ENCODE measurements at places on chromosomes 12 and 14. TPM values are rescaled to one million over a fixed set of nuclear protein-coding genes. Genes with fewer than 3 reads are reported as not detected.

Gene GLI1
- 0.79 TPM for total RNA-seq

Gene AGAP2
- 9.0 TPM for total RNA-seq

Gene PRKD1
- total RNA-seq: 6.4 TPM

Gene SMCO2
- not detected for total RNA-seq

Gene PTMS
- total RNA-seq: 124 TPM

Gene KCNA5
- total RNA-seq: 0.60 TPM

Gene PMCH
- total RNA-seq: not detected

Gene CIROP
- total RNA-seq: not detected

Gene KRT82
- not detected for total RNA-seq

DNA sequence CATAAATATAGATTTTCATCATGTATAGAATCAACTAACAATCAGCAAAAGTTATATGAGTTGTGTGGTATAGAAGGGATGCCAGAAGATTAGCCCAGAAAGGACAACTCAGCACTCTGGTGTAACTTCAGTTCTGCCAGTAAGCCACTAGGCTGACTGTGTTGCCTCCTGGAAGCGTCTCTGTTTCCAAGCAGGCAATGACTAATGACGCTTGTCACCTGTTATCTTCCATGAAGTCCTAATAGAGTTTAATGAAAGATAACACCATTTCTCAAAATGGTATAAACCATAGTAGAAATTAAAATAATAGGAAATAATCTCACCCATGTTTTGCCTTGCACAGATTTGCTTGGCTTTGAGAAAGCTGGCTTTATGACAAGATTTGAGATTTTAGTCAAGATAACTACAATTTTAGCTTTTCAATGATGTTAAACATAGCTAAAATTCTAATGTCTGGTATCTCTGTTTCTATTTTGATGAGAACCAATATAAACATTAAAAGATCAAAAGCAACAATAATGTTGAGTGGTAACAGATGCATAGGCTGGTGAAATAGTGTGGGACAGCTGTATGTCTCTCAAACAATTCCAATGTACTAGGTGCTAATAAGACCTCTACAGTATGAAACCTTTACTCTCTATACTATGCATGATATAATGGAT, 9.0 kb upstream of the RNU6-7 start:
- DNase-seq: no peak

GRCh38 chr12:49975318-49975761, 2.6 kb downstream of the AQP6 start:
- DNase-seq: no peak

DNA sequence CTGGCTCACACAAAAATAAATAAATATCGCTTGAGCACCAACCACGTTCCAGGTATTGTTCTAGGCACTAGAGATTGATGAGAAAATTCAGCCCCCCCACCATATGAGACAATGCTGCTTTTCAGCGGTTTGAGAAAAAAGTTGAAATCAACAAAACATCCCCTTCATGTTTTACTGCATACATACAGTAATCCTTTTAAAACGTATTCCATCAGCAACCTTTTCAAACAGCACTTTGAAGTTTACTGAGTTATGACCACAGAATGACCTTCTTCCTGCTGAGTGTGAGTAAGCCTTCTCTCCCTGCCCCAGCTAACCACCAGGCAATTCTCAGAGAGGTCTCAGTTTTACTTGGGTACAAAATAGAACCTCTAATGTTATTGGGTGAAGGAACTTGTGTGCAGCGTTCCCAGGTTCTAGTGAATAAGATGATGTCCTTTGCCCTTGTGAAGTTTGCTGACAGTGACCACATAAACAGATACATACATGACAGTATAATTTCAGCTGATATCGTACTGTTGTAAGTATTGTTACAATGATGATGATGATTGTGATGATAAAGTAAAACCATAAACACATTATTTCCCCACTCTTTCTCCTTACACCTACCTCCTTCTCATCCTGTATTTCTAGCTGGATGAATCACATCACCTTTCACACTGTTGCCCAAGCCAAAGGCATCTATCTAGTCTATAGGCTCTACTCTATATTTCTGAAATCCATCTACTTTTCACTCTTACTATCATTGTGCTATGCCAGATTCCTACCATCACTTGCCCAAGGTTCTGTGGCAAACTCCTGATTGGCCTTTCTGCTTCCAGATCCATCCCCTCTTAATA, 124.4 kb upstream of the KRR1 start:
- DNase-seq: no peak

GRCh38 chr14:103724116-103724515, 8.5 kb downstream of the ZFYVE21 start:
- peak; percentile 35 for DNase-seq

DNA sequence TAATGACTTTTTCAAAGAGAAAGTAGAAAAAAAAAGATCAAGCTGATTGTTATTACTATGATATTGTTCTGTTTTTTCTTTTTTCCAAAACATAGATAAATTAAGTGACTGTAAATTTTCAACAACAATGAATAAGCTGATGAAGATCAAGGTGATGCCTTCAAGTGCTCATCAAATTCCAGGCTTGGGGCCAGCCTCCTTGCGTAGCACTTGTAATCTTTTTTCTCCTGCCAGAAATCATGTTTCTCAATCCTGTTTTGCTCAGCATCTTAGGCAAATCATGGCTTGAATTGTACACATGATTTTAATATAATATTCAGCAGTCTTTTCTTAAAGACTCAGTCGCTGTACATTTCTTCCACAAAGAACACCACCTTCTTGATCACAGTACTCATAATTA, 333.2 kb downstream of the NPAS3 start:
- no peak for DNase-seq

GRCh38 chr14:99391671-99392070, 89.0 kb downstream of the SETD3 start:
- DNase-seq: no peak

DNA sequence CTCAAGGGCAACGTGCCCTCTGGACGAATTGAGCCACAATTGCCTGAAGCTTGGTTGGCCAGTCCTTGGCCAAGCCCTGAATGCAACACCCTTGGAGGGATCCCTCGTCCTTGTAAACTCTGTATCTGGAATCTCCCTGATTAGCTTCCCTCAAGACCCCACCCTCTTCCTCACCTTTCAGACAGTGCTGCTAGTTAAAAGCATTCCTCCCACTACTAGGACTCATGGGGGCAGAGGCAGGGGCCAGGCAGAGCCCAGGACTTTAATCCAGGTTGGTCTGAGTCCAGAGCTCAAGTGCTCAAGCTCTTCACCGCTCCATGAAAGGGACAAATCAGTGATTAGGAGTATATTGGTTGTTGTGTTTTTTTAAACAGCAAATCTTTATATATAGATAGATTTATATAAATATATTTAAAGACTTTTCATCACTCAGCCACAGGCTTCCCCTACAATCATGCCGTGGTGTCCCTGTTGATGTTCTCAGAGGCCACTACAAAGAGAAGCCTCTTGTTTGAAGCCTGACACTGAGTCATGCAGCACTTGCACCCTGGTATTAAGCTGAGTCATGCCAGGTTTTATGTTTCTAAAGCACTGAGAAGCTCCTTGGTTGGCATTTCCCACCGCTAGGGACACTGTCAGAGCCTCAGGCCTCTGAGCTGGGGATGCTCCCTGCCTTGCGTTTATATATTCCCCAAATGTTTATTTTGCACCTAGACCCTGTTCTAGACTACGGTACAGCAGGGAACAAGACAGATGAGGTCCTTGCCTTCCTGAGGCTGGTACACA, 53.8 kb upstream of the GSC start:
- DNase-seq: no peak

- DNase-seq: no peak
These were observed 27.4 kb downstream of the RAB21 start for GRCh38 chr12:71782017-71782416.

Measured in transverse colon (tissue), 4 donors.